ENCODE measurements at places on chromosomes 2 and 18.

GRCh38 chr2:24742730-24743129 is 50.5 kb downstream of the PTRHD1 start:
- DNase-seq: no peak

DNA sequence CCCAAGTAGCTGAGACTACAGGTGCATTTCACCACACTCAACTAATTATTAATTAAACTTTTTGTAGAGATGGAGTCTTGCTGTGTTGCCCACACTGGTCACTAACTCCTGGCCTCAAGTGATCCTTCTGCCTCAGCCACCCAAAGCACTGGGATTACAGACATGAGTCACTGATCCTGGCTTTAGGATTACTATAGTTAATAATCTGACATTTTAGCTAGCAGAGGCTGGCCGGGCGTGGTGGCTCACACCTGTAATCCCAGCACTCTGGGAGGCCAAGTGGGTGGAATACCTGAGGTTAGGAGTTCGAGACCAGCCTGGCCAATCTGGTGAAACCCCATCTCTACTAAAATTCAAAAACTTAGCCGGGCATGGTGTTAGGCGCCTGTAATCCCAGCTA is 39.5 kb downstream of the USP34 start:
- DNase-seq: no peak

- DNase-seq: no peak
These were observed 188.0 kb downstream of the RTP5 start for GRCh38 chr2:242057379-242058040.

DNA sequence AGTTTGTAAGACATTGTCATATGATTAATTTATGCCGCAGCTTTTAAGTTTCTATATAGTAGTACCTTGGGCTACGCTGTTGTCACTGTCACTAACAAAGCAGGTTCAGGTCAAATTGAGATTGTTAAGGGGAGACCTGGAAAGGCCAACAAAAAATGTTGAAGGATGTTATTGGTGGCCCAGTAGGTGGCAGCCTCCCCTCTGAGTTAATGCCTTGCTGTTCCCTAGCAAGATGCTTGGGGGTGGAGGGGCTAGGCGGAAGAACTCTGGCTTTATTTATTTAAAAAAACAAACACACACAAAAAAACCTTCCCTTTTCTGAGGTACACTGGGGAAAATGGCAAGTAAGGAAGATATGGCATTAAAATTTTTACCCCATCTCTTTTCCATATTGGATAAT is 128.3 kb upstream of the ATP5MC3 start:
- no peak for DNase-seq

GRCh38 chr2:208015475-208015874 is 9.9 kb downstream of the PLEKHM3 start:
- no peak for DNase-seq

DNA sequence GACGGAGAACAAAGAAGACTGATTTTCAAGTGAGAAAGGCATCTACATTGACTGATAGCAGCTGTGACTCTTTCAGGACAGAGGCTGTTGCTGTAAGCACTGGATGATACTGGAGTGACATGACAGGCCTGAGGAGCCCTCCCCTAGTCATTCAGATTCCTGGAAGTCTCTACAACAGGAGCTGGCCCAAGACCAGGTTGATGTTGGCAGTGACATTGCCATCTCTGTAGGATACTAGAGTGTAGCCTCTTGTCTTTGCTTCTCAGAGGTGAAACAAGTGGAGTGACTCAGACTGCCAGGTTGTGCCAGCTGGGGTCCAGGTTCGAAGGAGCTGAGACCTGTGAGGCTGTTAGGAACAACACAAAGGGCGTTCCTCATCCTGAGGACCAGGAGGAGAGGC is 44.7 kb upstream of the SH3RF3 start:
- DNase-seq: no peak

- DNase-seq: no peak
These were observed 1.0 kb upstream of the MAP4K4 start for GRCh38 chr2:101696272-101697123.

- DNase-seq: no peak
These were observed 203.5 kb downstream of the SEPTIN10 start for GRCh38 chr2:109410039-109410815.

- DNase-seq: no peak
These were observed 516.7 kb downstream of the NR4A2 start for GRCh38 chr2:155815851-155816250.

DNA sequence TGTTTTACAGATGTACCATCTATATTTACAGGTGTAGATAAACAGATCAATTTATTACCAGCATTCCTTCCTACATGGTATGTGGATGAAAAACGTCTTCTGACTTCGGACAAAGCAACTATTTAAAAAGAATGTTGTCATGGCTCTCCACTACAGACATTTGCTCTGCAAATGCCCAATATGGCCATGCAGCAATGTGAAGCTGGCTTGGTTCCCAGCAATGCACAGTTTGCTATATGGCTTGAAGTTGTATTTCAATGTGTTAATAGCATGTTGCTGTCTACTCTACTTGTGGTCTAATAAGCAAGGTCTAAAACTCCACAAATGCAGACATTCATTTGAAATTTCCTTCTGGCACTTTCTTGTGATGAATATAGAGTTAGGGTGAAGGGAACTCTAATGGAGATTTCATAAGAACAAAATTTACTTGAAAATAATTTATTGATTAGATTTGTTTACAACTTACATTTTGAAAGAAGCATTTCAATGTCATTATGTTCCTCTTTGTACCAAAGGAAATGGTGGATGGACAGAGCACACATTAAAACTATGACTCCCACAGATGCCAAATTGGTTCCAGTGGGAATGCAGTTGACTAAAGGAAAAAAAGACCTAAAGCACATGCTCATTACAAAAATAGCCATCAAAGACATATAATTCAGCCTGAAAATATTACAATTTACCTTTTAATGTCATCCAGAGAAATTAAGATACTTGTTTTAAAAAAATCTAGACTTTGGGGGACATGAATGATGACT is 234.0 kb downstream of the DYM start:
- DNase-seq: no peak

DNA sequence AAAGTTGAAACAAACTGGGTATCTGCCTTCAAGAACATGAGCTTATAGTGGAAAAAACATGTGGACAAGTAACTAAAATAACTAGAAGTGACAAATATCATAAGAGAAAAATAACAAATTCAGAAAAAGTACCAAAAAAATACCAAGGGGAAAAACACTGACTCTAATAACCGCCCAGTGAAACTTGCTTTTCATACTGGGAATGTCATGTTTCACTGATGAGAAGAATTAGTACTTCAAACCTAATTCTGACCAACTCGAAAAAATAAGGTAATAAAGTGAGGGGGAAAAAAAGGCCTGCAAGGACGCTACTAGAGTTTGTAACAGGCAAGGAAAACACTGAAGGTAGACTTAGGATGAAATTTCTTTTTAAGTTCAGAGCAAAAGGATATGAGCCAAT is 83.6 kb downstream of the RTTN start:
- DNase-seq: no peak

DNA sequence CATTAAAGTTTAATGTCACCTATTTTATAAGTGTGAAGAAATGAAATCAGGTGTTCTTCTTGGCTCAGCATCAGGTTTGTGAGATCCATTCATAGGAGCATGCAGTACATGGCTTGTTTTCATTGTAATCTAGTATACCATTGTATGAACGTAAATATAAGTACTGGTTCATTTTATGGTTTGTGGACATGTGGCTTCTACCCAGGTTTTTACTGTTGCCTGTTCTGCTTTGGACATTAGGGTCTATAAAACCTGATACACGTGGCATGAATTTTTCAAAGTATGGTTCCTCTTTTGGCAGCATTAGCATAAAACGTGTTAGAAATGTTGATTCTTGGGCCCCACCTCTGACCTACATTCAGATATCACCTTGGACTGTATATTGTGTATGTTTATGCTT is 175.5 kb downstream of the PRPF40A start:
- no peak for DNase-seq

- no peak for DNase-seq
These were observed 6.3 kb downstream of the B3GNT2 start for GRCh38 chr2:62202019-62202722.

GRCh38 chr18:22349966-22350365 is 67.7 kb downstream of the CTAGE1 start:
- no peak for DNase-seq

Measured in hematopoietic multipotent progenitor cell treated with erythropoietin and hydrocortisone succinate and interleukin-3 and kit ligand, for 17 days (in vitro differentiated cells).